ENCODE measurements at places on chromosomes 13 and 19. TPM values are rescaled to one million over a fixed set of nuclear protein-coding genes. Genes with fewer than 3 reads are reported as not detected.

VSIG10L gene
- total RNA-seq, result 0.55 TPM

RNF17 gene
- 0.55 TPM for total RNA-seq

TPTE2 gene
- total RNA-seq, result not detected

PLIN5 gene
- total RNA-seq, result 2.5 TPM

ZNF772 gene
- 16.0 TPM for total RNA-seq

C19orf38 gene
- total RNA-seq, result 2.1 TPM

ATP4A gene
- total RNA-seq, result not detected

LYPD5 gene
- total RNA-seq, result 0.83 TPM

BSPH1 gene
- not detected for total RNA-seq

TMEM238 gene
- 1.7 TPM for total RNA-seq

GJB6 gene
- total RNA-seq, result not detected

CNMD gene
- total RNA-seq, result not detected

SPIB gene
- total RNA-seq, result not detected

NAT14 gene
- total RNA-seq, result 10.5 TPM

GRCh38 chr13:49516467-49516866 lies 20.7 kb downstream of the PHF11 start:
- DNase-seq, result no peak

DNA sequence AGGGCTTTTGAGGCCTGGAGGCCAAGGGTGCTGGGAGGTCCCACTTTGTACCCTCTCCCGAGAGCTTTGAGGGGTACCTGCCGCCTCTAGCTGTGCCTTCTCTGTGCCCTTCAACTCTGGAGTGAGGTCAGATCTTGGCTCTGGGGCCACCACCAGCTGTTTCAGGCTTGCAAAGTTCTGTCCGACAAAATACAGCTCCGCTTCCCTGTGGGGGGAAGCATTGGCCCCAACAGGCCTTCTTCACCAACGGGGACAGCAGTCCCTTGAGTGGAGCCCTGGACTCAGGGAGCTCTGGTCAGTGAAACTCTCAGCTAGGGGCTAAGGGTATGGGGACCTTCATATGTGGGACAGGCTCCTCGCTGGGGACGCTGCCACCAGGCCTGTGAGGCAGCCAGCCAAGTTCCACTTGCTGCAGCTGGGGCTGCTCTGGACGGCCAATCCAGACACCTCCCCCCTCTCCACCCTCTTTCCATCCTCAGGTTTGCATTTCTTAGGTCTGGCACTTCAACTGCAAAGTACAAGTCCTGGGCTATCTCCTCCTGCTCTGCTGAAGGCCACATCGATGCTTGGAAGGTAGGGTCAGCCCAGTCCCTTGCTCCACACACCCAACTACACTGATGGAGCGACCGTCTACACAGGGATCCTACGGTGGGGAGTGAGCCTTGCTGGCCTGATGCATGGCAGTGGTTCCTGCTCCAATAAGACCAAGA lies 46.8 kb downstream of the C13orf46 start:
- no peak for DNase-seq

GRCh38 chr19:13090511-13091231 lies 12.0 kb downstream of the LYL1 start:
- DNase-seq, result no peak

DNA sequence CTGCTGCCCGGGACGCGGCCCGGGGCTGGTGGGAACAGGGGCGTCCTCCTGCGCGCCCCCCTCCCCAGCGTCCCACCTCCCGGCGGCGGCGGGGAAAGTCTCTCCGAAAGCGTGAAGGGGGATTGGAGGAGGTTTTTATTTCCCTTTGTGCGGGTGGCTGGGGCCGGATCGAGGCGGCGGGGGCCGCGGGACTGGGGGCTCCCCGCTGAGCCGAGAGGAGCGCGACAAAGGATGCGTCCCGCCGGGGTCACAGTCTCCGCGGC lies 132 bp downstream of the SHD start:
- no peak for DNase-seq

- no peak for DNase-seq
Observed at GRCh38 chr13:75271846-75272245, 210.1 kb downstream of the TBC1D4 start.

GRCh38 chr19:41353466-41354342 lies at the start of gene TGFB1:
TSS of gene TGFB1 (minus strand) at chr19:41353922. CDS start at chr19:41353044, 878 bp downstream.
- DNase-seq, result peak; percentile 96

DNA sequence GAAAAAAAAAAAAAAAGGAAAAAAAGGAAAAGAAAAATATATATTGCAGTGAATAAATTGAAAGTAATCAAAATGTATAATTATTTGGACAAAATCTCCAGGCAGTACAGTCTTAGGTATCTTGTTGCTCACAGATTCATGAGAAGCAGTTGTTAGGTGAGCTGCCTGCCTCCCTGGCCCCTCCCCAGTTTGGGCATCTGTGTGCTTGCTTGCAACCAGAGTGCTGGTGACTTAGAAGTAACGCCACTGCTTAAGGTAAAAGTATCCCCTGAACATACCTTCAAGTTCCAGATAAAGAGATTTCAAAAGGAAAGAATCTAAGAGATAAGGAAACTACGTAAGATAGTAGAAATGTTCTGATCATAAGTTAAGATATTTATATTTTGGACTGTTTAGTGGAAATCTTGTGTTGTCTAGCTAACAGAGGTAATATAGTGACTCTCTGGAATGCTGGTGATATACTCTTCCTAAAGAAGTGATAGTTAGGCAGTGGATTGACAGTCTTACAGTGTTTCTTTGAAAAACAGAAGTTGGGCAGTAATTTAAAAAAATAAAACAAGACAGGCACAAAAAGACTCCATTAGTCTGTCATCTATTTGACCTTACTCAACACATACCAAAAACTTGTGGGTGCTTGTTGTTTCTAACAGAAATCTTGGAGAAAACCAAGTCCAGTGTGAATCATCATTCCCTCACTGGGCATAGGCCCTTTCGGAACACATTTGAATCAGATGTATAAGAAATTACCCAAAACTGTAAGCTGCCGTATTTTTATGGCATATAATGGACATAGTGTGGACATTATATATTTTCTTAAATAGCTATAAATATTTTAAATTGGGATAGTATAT lies 38.3 kb upstream of the KCTD4 start:
- no peak for DNase-seq

GRCh38 chr19:5340637-5341447 lies at the start of gene PTPRS:
TSS of gene PTPRS (minus strand) at chr19:5340812. CDS start at chr19:5286140, 54,672 bp downstream.
- DNase-seq, result peak; percentile 88

DNA sequence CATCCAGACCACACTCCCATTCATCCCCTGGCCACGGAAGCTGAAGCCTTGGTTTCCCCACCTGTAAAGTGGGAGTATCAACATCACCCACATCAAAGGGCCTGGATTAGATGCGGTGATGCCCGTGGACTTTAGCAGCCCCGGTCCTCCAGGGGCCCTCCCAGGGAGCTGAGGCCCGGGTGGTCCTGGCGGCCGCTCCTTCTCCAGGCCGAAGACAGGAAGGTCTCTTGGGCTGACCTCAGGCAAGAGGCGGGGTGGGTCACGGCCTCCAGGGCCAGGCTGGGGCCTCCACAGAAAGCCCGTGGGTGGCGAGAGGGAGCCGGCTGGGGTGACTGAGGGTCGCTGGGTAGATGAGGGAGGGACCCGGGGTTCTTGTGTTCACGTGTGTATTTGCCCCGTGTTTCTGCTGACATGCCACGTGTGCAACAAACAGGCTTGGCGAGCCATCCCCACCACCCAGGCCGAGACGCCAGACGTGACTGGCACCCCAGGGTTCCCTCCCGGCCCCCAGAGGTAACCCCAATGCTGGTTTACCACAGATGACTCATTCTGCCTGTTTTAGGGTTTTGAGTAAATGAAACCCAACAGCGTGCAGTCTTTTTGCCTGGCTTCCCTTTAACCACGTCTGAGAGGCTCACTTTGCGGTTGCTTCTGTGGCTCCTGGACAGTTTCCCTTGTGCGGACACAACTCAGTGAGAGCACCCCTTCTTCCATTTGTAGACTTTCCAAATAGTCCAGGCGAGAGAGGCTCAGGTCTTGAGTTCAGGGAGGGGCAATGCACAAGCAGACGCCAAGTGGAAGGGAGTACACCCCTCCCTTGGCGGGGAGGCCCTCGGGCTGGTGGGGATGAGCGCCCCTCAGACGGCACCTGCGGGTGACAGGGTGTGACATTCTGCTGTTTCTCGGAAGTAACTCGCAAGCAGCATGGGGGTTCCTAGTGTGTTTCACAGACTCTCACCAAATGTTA lies 42.9 kb downstream of the C13orf46 start:
- peak; percentile 56 for DNase-seq

DNA sequence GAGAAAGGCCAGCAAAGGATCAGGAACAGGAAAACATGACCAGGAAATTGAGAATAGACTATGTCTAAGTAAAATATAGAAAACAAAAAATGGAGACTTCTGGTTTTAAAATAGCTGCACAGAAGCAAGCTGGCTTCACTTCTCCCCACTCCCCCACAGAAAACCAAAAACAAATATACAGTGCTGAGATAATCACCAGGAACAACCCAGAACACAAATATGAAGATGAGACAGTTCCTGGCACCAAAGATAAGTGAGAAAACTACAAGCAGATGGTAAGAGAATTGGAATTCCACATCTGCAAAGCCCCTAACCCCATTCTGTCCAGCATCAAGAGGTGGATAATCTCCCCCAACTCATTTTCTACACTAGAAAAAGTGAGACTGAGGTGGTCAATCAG lies 397.7 kb downstream of the SUCLA2 start:
- no peak for DNase-seq

DNA sequence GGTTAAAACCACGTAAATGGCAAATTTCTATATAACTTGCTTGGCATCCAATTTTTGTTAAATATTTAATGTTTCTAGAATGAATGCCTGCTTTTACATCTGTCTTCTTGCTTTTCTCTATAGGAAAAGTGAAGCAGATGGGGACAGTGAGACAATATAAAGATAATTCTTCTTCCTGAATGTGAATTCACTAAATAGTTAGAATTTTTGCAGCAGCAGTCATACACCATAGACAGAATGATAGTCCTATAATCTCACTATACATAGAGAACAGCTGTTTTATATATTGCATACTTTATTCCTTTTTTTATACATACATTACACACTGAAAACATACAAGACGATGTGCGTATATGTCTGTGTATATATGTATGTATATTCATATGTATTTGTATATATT lies 1127.3 kb downstream of the PCDH9 start:
- no peak for DNase-seq

- no peak for DNase-seq
Observed at GRCh38 chr19:54873990-54874389, at the start of gene FCAR. TSS of gene FCAR (plus strand) at chr19:54874235. CDS start at chr19:54874290, 55 bp downstream.

GRCh38 chr19:45468803-45469131 lies 971 bp downstream of the FOSB start:
- no peak for DNase-seq

GRCh38 chr19:50790922-50791467 lies 780 bp downstream of the ACP4 start:
- no peak for DNase-seq

- DNase-seq, result peak; percentile 99
Observed at GRCh38 chr19:53520547-53521372, 17.2 kb upstream of the ZNF331 start.

DNA sequence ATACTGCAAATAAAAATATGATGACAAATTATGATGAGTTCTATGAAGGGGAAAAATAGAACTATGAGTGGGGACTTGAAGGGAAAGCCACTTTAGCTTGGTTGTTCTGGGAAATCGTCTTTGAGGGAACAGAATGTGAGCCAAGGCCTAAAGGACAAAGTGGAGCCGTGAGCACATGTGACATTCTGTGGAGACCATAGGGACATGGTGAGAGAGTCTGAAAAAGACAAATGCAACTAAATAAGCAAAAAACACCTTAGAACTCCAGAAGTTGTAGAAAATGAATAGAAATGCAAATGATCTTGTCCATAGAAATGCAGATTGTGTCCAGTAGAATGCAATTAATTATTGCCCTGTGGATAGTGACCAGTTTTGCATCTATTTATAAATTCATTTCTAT lies 86.8 kb upstream of the ANKRD10 start:
- no peak for DNase-seq

DNA sequence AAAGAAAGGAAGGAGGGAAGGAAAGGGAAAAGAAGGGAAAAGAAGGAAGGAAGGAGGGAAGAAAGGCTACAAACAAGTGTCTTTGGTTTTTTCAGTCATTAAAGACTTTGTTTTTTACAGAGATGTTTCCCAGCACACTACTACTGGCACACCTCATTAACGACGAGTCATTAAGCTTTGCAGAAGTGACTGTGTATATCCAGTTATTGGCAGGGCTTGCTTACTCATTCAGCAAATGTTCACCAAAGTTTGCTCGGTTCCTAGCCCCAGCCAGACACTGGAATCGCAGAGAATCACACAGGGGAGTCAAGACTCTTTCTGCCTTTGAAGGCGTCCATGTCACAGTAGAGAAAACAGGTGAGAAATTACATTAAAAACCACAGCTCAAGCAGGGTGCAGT lies 4.3 kb downstream of the NLRP12 start:
- DNase-seq, result no peak

DNA sequence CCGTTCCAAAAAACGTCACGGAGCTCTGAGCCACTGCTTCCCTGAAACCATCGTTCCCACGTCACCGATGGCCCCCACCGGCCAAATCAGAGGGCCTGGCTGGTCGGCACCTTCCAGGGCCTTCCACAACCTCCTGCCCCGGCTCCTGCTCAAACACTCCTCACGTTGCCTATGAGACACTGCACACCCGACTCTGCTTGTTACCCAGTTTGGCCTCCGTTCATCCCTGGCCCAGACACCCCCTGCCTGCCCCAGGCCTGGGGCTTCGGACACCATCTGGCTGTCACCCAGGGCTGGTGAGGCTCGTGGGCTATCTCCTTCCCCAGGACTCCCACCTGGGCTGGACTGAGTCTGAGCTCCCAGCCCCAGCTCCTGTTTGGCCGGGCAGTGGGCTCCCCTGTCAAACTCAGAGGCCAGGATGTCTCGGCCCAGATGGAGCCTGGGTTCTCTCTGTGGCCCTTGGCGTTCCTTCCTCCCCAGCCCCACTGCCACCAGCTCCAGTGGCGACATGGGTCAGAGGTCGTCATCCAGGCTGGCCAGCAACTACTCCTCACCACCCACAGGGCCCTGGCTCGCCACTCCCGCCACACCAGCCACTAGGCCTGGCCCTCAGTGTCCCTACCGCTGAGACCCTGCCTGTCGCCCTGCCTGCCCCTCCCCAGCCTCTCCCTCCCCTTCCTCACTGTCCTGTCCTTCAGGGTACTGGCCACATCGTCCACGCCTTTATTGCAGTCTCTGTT lies 17.7 kb downstream of the CERS1 start:
- no peak for DNase-seq

- DNase-seq, result no peak
Observed at GRCh38 chr19:46192992-46193650, 36.4 kb upstream of the IGFL1 start.

DNA sequence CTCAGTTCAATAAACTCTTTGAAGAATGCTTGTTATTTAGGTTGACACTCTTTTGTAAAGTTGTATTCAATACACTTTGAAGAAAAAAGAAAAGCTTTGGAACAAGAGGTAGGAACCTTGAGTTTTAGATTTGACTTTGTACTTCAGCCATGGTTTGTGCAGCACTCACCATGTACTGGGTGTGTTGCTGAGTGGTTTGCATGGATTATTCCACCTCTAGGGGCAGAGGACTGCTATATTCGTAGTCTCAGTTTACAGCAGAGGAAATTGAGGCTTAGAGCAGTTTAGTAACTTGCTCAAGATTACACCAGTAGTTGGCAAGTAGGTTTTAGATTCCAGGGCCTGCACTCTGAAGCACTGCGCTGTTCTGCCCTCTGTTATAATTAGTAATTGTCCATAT lies 68.8 kb downstream of the DNAJC3 start:
- no peak for DNase-seq
